ENCODE measurements at places on chromosomes 16 and 17.

GRCh38 chr16:57477531-57478202, 8.6 kb downstream of the DOK4 start:
- DNase-seq = no peak

- no peak for DNase-seq
These were observed 310.3 kb downstream of the CDH13 start for GRCh38 chr16:82936941-82937551.

- DNase-seq = no peak
These were observed 2.5 kb downstream of the SMIM5 start for GRCh38 chr17:75635610-75636202.

DNA sequence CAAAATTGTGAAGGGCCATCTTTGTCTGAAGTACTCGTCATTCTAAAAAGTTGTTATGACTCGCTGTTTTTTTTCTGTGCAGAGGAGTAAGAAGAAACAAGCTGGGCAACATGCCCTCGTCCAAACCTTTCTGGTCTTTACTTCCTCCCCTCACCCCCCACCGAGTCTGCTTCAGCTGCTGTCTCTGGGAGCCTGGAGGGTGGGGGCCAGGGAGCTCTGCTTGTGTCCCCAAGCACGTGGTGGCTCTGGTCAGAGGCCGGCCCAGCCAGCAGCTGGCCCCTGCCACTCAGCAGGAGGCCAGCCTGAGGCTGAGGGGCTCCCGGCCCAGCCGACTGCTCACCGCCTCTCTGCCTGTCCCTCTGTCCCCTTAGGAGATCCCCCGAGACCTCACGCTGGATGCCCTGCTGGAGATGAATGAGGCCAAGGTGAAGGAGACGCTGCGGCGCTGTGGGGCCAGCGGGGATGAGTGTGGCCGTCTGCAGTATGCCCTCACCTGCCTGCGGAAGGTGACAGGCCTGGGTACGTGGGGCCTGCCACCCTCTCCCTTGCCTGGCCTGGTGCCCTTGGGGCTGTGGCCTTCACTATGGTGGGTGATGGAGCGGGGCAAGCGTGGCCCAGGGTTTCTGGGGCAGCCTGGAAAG, 53.7 kb upstream of the LGALS9 start:
- DNase-seq = no peak

GRCh38 chr16:13528691-13529090, 391.3 kb upstream of the ERCC4 start:
- DNase-seq = no peak

GRCh38 chr16:4544473-4544872, 5.9 kb upstream of the CDIP1 start:
- no peak for DNase-seq

DNA sequence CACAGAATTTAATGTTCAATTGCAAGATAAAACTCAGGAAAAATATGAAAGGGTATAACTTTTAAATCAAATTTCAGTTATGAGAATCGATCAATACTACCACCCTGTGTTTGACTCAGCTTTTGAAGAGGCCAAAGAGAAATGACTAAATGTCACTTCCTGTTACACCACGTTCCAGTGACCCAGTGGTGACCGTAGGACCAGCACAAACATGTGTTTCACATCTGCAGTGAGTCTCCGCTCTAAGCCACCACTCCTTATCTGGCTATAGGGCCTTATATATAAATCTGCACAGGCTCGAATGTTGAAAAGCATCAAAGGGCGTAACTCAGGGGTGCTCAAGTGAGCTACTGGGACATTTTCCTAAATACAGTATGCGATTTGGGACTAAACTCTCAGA, 36.1 kb downstream of the CYB5D2 start:
- DNase-seq = no peak

GRCh38 chr16:84897911-84898377, 78.2 kb downstream of the CRISPLD2 start:
- DNase-seq = no peak

DNA sequence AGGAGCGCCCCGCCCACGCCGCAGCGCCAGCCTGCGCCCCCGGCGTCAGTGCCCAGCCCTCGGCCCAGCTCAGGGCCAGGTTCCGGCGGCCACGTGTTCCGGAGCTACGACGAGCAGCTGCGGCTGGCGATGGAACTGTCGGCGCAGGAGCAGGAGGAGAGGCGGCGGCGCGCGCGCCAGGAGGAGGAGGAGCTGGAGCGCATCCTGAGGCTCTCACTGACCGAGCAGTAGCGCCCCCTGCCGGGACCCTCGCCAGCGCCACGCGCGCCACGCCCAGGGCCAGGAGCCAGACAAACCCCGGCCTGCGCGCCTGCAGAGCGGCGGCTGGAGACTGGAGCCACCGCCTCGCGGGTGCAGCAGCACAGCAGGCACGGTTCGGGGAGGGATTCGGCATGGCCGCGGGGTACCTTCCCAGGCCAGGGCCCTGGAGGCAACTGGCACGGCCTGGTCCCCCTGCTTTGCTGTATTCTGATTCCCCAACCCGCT, 9.3 kb downstream of the CORO6 start:
- no peak for DNase-seq

DNA sequence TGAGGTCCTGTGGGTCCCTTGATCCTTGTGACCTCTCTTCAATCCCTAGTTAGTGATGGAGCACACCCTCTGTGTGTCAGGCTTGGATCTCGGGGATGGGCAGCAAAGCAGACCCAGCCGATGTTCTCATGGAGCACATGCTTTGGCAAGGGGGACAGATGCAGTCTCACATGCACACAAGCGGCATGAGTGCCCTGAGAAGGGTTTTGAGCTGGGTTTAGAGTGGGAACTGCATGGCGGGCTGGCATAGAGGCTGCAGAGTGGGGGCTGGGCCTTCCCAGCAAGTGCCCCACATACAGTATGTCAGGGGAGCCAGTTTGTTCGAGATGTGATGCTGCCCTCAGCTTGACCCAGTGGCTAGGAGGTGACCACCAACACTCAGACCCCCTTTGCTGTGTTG, 41.6 kb downstream of the B9D1 start:
- no peak for DNase-seq

DNA sequence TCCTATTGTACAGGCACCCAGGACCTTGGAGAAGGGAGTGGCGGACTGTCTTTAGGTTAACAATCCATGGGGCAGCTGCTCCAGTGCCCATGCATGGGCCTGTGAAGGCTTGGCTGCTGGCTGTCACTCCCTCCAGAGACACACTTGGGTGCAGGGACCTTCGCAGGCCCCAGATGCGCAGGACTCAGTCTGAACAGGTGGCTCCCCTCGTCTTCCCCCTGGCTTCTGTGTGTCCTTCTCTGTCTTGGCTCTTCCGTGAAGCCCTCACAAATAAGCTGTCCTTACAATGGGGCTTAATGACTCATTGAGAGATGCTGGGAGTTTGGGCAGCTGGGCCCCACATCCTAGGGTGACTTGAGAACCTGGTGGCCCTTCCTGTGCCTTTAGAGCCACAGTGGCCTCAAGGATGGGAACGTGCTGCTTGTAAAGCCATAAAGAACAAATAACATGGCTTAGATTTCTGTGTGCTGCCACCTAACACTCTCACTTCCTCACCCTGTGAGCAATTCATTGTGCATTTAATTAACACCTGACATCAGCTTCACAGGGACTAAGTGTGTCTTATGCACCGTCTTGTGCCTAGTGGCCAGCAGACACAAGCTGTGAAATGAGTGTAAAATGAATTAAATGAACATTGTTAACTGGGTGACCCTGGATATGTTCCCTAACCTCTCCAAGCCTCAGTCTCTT, 340.7 kb downstream of the SNX29 start:
- no peak for DNase-seq

DNA sequence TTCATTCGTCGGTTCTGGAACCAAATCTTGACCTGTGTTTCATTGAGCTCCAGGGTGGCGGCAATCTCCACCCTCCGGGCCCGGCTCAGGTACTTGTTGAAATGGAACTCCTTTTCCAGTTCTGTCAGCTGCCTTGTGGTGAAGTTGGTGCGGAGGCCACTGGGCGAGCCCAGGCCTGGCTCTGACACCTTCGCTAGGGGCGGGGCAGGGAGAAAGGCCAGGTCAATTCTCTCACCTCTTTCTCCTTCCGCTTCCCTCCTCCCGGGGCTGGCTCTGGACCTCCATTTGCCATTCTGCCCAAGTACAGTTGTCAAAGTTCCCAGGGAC, 1.2 kb downstream of the HOXB1 start:
- DNase-seq = no peak

DNA sequence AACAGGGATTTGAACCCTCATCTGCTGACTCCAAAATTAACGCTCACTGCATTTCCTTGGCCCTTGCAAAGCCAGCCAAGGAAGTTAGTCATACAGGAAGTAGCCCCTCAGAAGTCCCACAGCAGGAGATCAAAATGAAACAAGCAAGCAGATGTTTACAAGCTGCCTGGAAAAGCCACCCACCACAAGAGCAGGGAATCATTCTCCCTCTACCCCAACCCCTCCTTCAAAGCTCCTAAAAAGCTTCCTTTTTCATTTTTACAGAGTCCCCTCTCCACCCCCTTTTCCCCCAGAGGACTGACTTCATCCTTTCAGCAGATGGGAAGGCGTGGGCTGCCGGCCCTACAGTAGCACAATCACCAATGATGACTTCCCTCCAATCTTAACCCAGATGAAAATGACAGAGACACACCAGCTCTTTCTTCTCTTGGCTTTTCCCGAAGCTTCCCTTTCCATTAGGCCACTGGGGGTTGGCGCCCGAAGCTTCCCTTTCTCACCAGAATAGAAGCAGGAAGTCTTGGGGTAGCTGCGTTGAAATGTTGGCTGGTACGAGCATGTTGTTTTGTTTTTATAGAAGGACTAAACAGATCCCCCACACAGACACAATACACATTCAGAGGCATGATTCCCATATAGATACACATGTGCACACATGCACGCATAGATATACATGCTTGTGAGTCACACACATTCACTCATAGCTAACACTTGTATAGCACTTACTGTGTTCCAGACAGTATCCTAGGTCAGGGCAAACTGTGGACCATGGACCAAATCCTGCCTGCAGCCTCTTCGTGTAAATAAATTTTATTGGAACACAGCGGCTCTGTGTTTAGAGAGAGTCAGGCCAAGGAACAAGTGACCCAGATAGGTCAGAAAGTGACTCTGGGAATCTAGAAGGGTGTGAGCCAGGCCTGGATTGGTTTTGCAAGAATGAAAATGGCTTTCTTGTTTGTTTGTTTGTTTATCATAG, 17.4 kb downstream of the ITPRIPL2 start:
- no peak for DNase-seq

- DNase-seq = no peak
These were observed 92.4 kb upstream of the NACA2 start for GRCh38 chr17:61683466-61683865.
